ENCODE measurements at places on chromosomes 7 and 10.

DNA sequence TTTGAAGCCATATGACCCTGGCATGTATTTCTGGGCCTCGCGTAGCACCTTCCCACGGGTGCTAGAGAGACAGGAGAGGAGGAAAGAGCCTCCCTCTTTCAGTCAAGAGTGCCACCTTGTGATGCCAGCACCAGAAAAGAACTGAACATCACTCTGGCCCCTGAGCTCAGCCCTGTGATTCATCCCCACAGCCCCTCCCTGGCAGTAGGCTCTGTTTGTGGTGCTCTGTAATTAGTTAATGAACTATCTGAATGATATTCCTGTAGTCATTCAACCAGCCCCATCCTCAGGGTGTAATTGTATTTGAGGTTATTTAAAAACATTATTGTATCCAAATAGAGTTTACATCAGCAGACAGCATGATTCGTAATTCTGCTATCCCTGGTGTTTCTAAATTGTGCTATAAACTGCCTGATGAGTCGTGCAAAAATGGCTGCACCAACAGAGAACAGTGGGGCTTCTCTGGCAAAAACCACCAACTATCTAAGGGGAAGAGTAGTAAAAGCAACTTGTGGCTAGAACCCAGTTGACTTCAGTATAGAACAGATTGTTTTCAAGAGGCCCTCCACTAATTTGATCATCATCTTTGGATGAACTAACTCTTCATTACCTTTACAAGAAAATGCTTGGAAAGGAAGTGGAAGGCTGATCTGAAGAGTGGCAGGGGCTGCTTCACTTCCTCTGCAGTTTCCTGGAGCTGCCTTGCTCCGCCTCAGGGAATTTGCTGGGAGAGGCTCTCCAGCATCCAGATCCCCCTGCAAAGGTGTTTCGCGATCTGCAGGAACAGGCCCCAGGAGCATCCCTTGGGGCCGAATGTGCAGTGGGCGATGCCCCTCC is 23.7 kb upstream of the TIAL1 start:
- DNase-seq, result no peak

DNA sequence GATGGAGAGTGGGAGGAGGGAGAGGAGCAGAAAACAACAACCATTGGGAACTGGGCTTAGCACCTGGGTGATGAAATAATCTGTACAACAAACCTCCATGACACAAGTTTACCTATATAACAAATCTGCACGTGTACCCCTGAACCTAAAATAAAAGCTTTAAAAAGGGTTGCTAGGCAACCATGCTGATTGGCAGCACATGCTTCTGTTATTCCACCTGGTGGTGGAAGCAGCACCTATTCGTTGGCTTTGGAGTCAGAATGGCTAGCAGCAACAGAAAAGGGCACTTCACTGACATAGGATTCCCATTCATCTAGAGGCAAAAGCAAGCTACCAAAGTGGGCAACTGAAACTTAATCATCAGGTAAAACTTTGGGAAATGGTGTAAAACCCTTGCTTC is 57.1 kb downstream of the RELN start:
- no peak for DNase-seq

DNA sequence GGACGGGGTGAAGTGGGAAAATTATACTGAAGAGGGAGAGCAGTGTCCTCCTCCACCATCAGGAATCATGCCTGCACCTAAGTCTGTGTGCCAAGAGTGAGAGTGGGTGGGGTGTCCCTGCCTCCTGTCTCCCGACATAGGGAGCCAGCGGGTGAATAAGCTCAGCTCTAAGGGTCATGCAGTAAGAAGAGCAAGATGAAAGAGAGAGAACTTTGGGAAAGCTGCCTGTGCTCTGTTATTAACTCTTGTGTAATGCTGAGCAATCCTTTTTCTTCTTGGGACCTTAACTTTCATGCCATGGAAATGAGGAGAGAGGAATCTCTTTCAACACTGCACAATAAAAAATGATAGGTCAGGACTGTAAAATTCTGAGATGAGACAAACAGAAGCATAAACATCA is 7.9 kb upstream of the TCAF1 start:
- no peak for DNase-seq

DNA sequence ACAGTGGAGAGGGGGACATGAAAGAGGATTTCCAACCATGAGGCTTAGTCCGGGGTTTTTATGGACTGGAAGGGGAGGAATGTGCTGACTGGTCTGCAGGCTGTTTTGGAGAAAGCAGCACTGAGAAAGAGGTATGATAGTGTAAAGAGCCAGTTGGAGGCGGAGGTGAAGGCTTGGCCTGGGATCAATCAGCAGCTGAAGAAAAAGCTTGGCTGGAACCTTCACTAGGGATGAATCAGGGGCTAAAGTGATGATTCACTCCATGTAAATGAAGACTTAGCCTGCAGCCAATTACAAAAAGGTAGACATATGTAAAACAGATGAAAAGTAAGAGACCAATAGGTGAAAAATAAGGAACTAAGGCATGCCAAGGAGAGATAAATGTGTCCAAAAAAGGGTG is 1382.6 kb downstream of the GATA3 start:
- peak; percentile 20 for DNase-seq

- no peak for DNase-seq
Measured at GRCh38 chr7:13042605-13043236, 355.3 kb downstream of the ARL4A start.

GRCh38 chr7:46003161-46003560 is 82.1 kb upstream of the IGFBP3 start:
- no peak for DNase-seq

- no peak for DNase-seq
Measured at GRCh38 chr10:91536111-91536510, 96.8 kb downstream of the PPP1R3C start.

DNA sequence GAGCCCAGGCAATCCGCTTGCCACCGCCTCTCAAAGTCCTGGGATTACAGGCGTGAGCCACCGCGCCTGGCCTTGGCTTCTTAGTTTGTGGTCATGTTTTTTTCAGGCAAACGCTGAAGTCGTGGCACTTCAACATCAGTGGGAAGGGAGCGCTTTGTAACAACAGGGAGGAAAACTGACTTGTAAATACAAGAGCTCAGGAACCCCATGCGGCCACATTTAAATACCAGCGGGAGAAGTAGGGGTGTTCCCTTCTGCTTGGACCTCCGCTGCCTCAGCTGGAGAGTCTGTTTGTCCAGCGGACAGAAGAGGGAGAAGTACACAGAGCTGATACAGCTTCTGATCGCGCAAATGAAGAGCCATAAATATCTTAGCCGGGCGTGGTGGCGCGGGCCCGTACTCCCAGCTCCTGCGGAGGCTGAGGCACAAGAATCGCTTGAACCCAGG is 108.7 kb upstream of the KMT2C start:
- no peak for DNase-seq

- DNase-seq, result no peak
Measured at GRCh38 chr10:5317547-5318107, 47.1 kb upstream of the UCN3 start.

DNA sequence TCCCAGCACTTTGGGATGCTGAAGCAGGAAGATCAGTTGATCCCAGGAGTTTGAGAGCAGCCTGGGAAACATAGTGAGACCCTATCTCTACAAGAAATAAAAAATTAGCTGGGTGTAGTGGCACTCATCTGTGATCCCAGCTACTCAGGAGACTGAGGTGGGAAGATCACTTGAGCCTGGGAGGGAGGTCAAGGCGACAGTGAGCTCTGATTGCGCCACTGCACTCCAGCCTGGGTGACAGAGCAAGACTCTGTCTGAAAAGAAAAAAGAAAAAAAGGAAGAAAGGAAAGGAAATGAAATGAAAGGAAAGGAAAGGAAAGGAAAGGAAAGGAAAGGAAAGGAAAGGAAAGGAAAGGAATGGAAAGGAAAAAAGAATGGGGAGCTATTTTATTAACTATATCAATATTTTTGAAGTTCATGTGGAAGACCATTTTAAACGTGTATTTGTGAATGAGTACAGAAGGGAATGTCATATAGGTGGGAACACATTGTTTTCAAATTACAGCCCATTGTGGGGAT is 7.1 kb upstream of the IFIT2 start:
- no peak for DNase-seq

DNA sequence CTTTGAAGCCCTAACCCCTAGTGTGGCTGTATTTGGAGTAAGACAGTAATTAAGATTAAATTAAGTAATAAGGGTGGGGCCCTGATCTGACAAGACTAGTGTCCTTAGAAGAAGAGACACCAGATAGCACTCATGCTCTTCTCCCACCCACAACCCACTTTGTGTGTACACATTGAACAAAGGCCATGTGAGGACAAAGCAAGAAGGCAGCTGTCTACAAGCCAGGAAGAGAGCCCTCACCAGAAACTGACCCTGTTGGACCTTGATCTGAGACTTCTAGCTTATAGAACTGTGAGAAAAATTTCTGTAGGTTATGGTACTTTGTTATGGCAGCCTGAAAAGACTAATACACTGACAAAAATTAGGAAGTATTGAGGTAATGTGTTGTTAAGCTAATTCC is 59.8 kb downstream of the ZFAND4 start:
- no peak for DNase-seq

DNA sequence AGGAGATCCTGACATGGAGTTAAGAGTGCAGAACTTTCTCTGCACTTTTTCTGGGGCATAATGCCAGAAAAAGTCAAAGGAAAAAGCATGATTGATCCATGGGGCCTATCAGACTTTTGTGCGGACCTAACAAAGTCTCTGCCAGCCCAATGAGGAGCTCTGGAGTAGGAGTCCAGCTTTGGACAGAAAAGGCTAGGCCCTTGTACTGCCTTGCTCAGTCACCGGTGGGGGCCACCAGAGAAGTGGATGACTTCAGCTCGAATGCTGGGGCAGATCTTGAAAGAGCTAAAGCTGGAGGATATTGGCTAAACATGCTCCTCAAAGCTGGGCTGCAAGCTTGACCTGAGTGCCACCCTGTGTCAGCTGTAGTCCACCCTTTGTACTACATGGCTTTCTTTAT is 2.8 kb upstream of the ZC3HAV1 start:
- no peak for DNase-seq

GRCh38 chr10:124378271-124378670 is 40.5 kb downstream of the OAT start:
- no peak for DNase-seq

- no peak for DNase-seq
Measured at GRCh38 chr10:123042708-123043408, 34.1 kb downstream of the ACADSB start.

- DNase-seq, result peak; percentile 28
Measured at GRCh38 chr7:128904381-128905197, 5.9 kb downstream of the KCP start.

- no peak for DNase-seq
Measured at GRCh38 chr10:19347621-19348020, 299.0 kb downstream of the MALRD1 start.

- no peak for DNase-seq
Measured at GRCh38 chr10:80506836-80507487, 30.7 kb upstream of the SH2D4B start.

DNA sequence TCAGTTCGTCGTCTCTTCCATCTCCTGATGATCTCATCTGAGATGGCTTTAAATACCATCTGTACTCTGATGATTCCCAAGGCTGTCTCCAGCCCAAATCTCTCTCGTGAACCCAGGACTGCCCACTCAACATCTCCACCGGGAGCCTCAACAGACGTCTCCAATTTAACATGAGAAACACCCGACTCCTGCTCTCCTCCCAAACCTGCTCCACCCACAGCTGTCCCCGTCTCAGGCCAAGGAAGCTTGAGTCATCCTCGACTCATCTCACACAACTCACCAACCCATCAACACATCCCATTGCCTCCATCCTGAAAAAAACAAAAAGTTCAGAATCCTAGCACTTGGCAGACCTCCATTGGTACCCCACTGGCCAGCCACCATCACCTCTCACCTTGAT is 29.7 kb upstream of the CALN1 start:
- DNase-seq, result no peak

DNA sequence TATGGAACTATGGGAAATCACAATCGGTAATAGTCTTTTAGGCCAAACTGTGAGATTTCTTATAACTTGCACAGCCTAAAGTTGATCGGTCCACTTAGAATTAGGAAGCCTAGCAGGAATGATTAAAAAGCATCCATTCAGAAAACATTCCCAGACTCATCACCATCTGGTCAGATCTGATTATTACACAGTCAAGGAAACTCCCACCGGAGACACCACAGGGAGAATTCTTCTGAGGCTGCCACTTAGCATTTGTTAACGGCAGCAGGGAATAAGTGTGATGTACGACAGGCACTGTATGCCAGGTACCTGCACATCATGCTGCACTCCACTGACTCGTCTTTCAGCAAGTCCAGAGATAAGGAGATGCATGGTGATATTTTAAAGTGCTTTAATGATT is 227.6 kb upstream of the STEAP1 start:
- DNase-seq, result no peak

DNA sequence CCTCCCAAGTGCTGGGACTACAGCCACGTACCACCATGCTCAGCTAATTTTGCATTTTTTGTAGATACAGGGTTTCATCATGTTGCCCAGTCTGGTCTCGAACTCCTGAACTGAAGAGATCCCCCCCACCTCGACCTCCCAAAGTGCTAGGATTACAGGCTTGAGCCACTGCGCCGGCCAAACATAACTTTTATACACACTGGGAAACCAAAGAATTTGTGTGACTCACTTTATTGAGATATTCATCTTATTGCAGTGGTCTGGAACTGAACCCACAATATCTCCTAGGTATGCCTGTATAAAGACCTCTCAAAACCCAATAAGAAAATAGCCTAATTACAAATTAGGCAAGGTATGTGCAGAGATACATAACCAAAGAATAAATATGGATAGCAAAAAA is 182.6 kb upstream of the FEZF1 start:
- DNase-seq, result peak; percentile 48

DNA sequence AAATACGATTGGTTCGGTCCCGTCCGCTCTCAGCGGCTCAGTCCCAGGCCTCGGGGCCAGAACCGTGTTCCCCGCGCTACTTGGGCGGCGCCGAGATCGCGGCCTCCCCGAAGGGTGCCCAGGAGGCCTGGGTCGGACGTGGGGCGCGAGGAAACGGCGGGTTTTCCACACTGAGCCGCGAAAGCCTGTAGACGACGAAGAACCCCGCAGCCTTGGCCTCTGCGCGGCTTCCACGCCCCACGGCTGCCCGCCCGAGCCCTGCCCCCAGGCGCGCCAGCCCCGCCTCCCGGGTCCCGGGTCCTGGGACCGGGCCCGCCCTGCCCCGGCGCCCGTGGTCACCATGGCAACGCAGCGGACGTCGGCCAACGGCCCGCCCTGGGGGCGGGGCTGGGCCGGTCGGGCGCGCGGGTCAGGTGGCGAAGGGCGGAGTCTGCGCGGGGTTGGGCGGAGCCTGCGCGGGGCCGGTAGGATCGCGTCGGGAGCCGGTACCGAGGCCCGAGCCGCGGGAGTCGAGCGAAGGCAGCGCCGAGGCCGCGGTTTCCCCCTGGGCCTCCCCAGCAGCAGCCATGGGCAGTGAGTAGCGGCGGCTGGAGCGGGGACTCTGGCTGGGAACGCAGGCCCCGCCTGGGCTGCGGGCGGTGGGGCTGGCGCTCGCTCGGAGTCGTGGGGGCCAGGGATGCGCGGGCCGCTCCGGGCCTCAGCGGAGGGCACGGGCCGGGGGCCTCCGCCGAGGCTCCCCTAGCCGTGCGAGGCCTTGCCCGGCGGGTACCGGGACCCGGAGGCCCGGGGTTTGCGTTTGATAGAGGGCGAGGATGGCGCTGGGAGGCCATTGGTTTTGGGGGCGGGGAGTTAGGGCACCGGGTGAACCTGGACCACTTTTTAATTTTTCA is at the start of gene SEC61A2:
Gene SEC61A2, plus strand, starts transcription at position 456 of the 890 bp plus-strand sequence. Its CDS starts 111 bp downstream, at position 567.
- peak; percentile 49 for DNase-seq

GRCh38 chr10:413662-414071 is 275.8 kb downstream of the DIP2C start:
- no peak for DNase-seq

- no peak for DNase-seq
Measured at GRCh38 chr7:68321076-68321639, 1277.1 kb upstream of the AUTS2 start.

GRCh38 chr7:41869091-41869490 is 166.2 kb upstream of the INHBA start:
- no peak for DNase-seq

- peak; percentile 9 for DNase-seq
Measured at GRCh38 chr10:96229568-96230030, 41.8 kb downstream of the BLNK start.
